ENCODE measurements at places on chromosomes 13 and 19.

GRCh38 chr19:51258165-51259160, 7.6 kb downstream of the SIGLECL1 start:
- no peak for DNase-seq

DNA sequence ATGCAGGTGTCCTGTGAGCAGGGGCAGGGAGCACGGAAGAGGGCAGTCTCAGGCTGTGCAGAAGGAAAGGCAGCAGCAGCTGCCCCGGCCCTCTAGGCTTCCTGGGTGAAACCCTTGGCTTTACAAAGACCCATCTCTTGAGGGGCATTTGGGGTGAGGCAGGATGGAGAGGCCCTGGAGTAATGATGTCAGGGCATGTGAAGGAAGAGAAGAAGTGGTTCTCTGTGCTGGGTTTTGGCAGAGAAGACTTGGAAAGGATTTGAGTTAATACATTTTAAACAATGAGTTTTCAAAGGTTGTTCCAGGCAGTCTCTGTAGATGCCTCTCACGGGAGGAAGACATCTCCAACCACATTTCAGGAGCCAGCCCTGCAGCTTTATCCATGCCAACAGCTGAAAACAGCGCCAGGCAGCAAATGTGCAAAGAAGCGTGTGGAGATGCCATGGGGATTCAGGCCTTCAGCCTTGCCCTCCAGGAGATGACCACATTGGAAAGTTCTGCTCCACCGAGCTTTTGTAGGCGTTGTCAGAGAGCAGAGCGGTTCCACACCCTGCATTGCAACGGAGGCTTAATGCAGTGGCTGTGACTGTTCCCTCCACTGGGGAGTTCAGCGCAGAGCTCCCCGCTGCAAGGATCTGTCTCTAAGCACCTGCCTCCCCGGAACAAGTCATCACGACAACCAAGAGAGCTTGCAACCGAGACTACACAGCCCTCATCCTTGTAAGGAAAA, 322.8 kb downstream of the UQCRFS1 start:
- no peak for DNase-seq

- no peak for DNase-seq
These were observed 39.5 kb downstream of the UBL3 start for GRCh38 chr13:29810898-29811297.

GRCh38 chr19:7670150-7670783, 1.4 kb downstream of the RETN start:
- DNase-seq: no peak

- peak; percentile 91 for DNase-seq
These were observed 458.1 kb upstream of the ARGLU1 start for GRCh38 chr13:107025991-107026390.

GRCh38 chr19:29665215-29665825, at the start of gene PLEKHF1:
PLEKHF1 (plus strand) TSS chr19:29665461; CDS start chr19:29673840, 8,379 bp downstream.
- peak; percentile 96 for DNase-seq

- DNase-seq: no peak
These were observed 21.8 kb downstream of the MRPS12 start for GRCh38 chr19:38952395-38953165.

GRCh38 chr19:397321-397720, 11.6 kb downstream of the C2CD4C start:
- DNase-seq: peak; percentile 16

GRCh38 chr13:41127701-41128100, 4.9 kb downstream of the KBTBD6 start:
- DNase-seq: no peak

GRCh38 chr13:49320975-49321374, 73.2 kb downstream of the CDADC1 start:
- no peak for DNase-seq

DNA sequence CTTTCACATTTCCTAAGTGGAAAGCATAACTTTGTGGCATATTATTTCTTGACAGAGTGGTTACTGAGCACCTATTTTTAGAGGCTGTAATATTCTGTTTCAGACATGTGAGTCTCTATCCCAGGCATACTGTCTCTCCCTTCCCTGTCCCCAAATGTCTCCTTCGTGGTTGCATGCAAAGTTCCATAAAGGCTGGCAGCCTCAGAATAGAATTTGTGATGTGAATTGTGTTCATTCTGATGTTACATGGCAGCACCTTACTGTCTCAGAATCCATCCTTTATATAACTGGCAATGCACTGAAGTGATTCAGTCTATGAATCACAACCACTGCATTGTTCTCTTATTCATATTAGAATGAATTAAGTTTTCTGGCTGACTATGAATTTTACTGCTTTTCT, 89.0 kb upstream of the SLC7A1 start:
- DNase-seq: no peak

DNA sequence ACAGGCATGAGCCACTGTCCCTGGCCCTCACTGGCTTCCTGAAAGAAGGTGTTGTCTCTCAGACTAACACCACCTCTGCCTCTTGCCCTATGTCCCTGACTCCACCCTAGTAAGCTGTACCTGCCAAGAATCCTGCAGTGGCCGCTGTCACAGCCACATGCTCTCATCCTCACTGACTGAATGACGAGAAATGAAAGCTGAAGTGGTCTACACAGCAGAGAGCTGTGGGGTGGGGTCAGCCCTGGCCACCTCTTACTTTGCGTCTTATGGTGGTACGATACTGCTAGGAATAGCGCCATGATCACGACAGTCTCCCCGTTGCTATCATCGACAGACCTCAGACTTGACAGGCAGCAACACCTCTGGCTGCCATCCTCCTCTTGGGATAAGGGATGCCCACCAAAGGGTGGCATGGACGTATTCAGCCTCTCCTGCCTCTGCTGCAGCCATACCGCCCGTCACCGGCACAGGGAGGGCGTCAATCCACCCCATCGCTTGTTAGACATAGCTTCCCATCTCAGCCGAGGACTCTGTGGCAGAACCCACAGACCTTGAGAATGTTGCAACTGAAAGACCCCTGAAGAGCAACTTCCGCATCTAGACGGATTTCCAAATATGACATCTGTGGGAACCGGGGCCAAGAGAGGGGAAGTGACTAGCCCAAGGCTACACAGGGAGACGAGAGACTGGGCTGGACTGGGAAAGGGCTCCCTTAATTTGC, 809 bp downstream of the MYO1F start:
- no peak for DNase-seq

DNA sequence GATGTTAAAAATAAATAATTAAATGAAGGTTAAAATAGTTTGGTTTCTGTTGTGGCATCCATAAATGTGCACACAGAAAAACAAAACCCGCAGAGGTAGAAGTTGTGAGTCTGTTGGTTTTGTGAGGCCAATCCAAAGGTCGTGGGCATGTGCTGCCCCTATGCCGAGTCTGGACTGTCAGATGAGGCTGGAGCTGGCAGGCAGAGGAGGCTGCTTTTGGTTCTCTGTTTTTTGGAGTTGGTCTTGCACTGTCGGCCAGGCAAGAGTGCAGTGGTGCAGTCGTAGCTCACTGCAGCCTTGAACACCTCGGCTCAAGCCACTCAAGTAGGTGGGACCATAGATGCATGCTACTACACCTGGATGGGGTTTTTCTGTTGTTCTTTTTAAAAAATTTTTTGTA, 43.7 kb downstream of the TSSK6 start:
- no peak for DNase-seq

DNA sequence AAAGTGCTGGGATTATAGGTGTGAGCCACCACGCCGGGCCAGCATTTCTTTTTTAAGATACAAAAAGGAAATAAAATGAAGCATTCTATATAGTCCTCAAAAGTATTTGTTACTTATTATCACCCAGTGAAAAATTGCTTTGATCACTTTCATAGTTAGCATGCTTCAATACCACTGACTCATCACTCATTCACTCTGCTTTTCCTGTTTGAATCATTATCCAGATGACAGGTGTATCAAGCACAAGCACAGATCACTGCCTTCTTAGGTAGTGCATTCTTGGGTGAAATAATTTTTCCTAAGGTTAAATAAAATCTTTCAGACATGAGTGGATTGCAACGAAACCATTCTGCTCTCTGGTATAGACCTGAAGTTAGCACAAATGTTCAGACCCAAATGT, 35.8 kb upstream of the SPART start:
- no peak for DNase-seq

GRCh38 chr19:44857837-44858236, 11.7 kb downstream of the NECTIN2 start:
- DNase-seq: no peak

- DNase-seq: peak; percentile 85
These were observed 764.4 kb downstream of the LIG4 start for GRCh38 chr13:107450931-107451330.

DNA sequence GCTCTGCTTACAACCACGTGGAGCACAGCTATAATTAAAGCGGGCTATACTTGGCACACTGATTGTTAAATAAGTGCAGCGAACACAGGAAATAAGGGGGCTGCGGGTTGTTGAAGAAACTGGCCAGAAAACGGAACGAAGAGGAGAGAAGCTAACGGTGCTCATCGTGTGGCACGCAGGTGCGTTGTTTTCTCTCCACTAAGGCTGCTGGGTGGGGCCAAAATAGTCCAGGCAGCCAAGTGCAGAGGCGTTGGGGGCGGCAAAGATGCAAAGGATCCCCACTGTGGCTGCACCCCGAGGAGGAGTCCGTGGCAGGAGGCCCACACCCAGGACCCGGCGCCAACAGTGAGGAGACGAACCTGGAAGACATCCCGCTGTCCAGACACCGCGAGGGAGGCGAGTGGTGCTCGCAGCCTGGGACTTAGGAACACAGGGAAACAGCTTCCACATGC, 8.1 kb upstream of the ARL11 start:
- DNase-seq: no peak

DNA sequence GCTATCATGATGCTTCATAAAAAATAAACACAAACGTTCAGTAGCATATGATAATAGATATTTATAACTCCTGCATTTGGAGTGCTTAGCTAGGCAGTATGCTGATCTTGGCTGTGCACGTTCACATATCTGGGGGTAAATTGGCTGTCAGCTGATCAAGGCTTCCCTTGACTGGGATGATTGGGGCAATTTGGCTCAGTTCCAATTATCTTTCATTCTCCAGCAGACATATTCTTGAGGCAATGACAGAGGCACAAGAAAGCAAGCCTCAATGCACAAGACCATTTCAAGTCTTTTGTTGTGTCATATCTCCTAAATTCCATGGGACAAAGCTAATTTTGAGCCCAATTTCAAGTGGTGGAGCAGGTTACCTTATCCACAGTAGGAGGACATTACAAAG, 142.0 kb downstream of the DLEU7 start:
- DNase-seq: no peak

DNA sequence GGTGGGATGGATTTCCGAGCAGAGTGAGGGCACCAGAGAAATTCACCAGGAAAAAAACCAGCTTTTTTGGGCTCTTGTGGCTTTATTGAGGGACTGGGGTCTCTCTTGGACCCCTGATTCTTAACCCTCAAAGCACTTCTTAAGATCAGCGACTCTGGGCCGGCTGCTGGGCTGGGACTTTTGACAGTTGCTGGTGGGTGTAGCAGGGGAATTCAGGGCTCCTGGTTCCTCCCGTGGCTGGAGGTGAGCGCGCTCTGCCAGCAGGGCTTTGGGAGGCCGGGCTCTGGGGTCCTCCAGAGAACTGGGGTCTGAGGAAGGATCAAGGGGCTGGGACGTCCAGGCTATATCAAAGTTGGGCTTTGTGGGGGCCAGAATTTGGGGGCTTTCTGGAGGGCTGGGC, 3.3 kb downstream of the CRB3 start:
- DNase-seq: no peak

DNA sequence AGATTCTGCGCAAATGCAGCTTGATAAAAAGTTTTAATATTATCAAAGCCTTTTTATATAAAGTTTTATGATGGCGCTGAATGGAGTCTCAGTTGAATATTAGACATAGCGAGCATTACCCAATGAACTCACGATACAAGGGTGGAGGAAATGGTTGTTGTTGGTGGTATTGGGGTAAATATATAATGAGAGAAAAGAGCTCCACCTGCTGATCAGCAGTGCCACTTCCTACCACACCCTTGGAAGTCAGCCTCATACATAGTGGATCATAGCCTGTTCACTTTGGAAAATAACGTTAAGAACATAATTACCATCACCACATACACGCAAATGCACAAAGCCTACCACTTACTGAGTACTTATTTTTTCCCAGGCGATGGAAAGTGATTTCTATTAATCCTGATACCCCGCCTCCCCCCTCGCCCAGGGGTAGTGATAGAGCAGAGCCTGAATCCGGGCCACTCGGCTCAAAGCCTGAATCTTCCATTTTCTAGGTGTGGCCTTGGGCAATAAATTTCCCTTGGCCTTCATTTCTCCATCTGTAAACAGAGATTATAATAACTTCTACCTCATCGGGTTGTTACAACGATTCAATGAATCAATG, 358.3 kb downstream of the KLF5 start:
- DNase-seq: no peak

- DNase-seq: no peak
These were observed 205.0 kb downstream of the TSHZ3 start for GRCh38 chr19:31144075-31144870.

- DNase-seq: no peak
These were observed 27.9 kb downstream of the RCBTB2 start for GRCh38 chr13:48505012-48505411.

- no peak for DNase-seq
These were observed 60.6 kb upstream of the SERP2 start for GRCh38 chr13:44312834-44313551.

- DNase-seq: no peak
These were observed 344 bp upstream of the HAUS5 start for GRCh38 chr19:35612224-35612558.

- peak; percentile 70 for DNase-seq
These were observed 347 bp upstream of the CLDN10 start for GRCh38 chr13:95552208-95552538.

- DNase-seq: no peak
These were observed 143.5 kb upstream of the SOX1 start for GRCh38 chr13:111923439-111923838.

- DNase-seq: no peak
These were observed 42.8 kb downstream of the ATP11A start for GRCh38 chr13:112732679-112733078.

GRCh38 chr19:42548552-42548951, 20.3 kb upstream of the CEACAM1 start:
- no peak for DNase-seq

- no peak for DNase-seq
These were observed 102.8 kb downstream of the EFNB2 start for GRCh38 chr13:106432636-106433035.

DNA sequence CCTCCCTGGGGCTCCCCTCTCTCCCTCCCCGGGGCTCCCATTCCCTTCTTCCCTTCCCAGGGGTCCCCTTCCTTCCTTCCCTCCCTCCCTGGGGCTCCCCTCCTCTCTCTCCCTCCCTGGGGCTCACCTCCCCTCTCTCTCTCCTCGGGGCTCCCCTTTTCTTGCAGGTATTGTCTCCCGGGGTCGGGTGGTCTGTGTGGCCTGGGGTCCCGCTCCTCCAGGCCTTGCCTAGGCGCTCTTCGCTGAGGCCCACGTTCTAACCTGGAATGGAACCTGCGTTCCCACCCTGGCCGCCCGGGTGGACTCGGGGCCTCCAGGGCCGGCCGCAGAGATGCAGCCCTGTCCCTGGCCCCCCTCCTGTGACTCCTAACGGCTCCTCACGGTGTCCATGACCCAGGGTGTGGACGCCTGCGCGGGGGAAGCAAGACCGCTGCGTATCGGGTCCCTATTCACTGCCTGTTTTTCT, 940 bp upstream of the DCUN1D2 start:
- DNase-seq: no peak

DNA sequence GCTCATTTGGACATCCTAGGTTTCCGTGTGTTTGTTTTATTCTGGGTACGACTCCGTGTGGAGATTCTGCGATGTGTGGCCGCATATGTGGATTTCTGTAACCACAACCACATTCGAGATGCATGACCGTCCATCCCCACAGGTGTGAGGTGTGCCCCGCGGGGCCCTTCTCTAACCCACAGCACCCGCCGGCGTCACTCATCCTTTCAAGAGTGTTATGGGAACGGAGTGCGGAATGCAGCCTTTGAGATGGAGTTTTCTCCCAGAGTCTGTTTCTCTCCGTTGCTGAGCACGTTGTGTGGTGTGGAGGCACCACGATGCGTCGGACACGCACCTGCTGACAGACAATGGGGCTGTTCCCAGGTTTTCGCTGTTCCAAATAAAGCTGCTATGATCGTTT, 40.0 kb downstream of the C13orf46 start:
- peak; percentile 30 for DNase-seq

Data from aorta (tissue), 5 donors.